Neural progenitor cell (in vitro differentiated cells): ENCODE measurements at places on chromosomes 3 and 15. TPM values are rescaled to one million over a fixed set of nuclear protein-coding genes. Genes with fewer than 3 reads are reported as not detected.

CALML4 gene
- 9.0 and 22.7 TPM in 2 replicates for total RNA-seq

MESP2 gene
- total RNA-seq, result 0.19 TPM in 1 of 2 replicates, not detected in the other

DNA sequence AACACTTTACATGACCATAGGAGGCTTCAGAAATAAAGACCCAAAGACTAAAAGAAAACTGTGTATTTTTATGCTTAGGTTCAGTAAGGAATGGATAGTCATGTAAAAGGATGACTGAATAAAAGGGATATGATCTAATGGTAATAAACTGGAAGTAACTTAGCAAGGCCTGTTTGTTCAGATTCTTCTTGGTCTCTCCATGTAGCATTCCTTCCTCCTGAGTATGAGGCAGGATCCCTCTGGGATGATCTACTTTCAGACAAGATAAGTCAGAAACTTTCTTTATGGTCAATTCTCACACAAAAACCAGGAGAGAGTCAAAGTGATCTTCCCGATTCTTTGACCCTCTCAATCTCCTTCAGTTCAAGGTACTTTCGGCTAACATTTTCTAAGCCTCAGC, 340.8 kb upstream of the DCBLD2 start:
- no peak overlapping the region for H3K4me3 ChIP-seq
- no peak overlapping the region for H3K27ac ChIP-seq
- no peak for DNase-seq
- H3K36me3 ChIP-seq, result no peaks in the 10 kb centered on the region
- H3K4me1 ChIP-seq, result peaks cover 12% of the 10 kb centered on the region
- no peaks in the 10 kb centered on the region for H3K27me3 ChIP-seq

DNA sequence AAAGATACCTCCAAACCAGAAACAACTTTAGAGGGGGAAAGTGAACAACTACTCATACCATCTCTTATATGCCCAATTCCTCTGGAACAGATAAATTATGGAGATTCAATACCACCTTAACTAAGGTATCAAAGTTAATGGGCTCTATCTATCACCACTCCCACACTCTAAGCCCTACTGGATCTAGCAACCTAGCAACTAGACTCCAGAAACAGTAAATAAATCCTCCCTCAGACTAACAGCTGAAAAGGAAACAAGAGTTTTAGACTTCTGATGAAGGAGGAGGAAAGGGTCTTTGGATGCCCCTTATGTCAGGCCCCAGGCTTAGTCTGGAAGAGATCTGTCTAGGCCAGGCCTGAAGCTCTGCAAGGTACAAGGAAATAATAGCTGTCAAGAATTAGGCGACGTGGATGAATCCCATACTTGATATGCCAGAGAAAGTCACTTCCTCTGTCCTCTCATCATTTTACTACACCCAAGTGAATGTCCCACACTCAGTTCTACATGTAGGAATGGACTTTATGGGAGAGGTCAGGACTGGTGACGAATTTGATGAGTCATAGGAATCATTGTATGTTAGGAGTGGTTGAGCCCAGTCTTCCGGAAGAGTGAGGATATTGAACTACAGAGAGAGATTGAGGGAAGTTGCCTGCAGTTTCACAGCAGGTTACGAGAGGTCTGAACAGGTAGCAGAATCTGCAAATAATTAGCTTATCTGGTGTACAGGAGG, 113.8 kb downstream of the AKAP13 start:
- peak; percentile 32 for DNase-seq
- H3K4me1 ChIP-seq, result peaks cover 37% of the 10 kb centered on the region
- no peak overlapping the region for H3K27ac ChIP-seq
- no peak overlapping the region for H3K4me3 ChIP-seq
- H3K36me3 ChIP-seq, result no peaks in the 10 kb centered on the region

DNA sequence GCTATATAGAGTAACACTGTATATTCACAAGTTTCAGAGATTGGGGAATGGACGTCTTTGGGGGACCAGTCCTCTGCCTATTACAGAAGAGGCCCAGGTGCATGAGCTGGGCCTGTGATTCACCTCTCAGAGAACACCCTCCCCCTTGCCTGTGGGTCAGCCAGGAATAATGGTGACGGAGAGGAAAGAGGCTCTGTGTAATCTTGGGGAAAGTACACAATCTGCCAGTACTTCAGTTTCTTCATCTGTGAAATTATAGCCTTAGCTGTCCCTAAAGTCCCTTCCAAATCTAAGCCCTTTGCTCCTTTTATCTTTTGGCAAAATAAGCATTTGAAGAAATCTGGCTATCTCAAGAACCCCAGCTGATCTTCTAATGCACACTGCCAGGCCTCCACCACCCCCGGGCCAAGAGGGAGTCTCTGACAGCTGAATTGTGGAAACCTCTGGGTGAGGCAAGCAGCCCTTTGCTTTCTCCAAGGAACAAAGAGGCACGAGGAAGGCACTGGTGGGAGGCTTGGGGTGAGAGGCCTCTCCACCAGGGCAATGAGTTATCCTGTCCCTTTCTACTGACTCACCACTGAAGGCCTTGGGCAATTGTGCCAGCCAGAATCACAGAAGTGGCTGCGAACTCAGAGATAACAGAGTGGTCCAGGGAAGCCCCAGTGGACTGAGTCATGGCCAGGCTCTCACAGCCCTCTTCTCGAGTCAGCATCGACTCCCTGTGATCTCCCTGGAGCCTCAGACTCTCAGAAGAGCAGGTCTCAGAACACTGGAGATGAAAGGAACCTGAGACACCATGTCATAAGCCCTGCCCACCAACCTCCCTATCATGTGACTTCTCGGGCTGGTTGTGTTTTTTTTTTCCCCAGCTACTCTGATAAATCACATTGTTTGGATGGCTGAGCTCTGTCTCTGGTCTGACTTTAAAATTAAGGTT, 31.8 kb downstream of the CCNL1 start:
- no peaks in the 10 kb centered on the region for H3K36me3 ChIP-seq
- H3K27ac ChIP-seq, result no peak overlapping the region
- no peak overlapping the region for H3K4me3 ChIP-seq
- no peaks in the 10 kb centered on the region for H3K27me3 ChIP-seq
- no peak for DNase-seq
- peaks cover 22% of the 10 kb centered on the region for H3K4me1 ChIP-seq

- no peak overlapping the region for H3K27ac ChIP-seq
- no peak for DNase-seq
- no peaks in the 10 kb centered on the region for H3K4me1 ChIP-seq
- H3K36me3 ChIP-seq, result no peaks in the 10 kb centered on the region
- no peak overlapping the region for H3K4me3 ChIP-seq
- no peaks in the 10 kb centered on the region for H3K27me3 ChIP-seq
Observed at GRCh38 chr15:81336568-81336967, 12.6 kb upstream of the STARD5 start.

DNA sequence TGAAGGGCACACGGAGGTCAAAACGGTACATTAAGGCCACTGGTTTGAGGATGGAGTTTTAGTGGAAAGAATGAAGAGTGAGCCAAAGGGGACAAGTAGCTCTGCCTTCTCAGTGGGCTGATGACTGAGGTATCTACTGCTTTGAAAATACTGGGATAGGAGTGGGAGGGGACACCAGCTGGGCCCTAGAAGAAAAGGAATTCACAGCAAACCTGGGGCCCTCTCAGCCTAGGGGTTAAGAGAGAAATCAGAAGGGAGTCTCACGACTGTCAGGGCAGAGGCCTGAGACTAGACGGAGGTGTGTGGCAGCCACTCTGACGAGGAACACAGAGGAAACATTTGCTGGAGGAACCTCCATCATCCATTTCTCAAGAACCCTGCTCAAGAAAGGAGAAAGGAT, 75.1 kb downstream of the TNIK start:
- H3K27ac ChIP-seq, result no peak overlapping the region
- H3K4me3 ChIP-seq, result no peak overlapping the region
- DNase-seq, result no peak
- H3K4me1 ChIP-seq, result peaks cover 64% of the 10 kb centered on the region
